Right atrium auricular region (tissue), 2 donors: ENCODE measurements at places on chromosomes 3 and 15.

DNA sequence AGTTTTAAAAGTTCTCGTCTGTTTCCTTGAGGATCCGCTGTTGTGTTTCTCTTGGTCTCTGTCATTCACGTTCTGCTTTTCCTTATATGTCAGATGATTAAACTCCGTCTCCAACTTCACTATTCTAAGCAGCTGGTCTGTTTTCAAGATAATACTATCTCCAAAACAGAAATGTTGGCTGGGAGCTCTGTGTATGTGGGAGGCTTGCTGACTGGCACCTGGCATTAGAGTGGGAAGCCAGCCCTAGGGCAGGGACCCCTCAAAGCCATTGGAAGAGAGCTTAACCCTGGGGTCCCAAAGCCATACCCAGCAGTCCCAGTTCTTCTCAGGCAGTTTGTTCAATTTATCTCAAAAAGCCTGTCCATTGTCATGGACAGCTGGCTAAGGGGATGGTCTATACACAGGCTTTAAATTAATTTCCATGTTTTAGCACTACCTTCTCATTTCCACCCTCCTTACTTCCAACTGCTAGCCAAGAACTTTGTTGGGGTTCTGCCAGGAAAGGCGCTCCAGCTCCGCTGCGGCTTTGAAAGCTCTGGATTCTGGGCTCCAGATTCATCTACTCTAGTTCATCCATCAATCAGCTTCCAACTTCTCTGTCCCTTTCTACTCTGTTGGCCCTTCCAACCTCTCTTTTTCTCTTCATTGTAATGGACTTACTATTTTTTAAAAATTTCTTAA, 9.2 kb downstream of the BTBD1 start:
- no peak overlapping the region for H3K27ac ChIP-seq
- peaks cover 46% of the 10 kb centered on the region for H3K4me1 ChIP-seq
- H3K4me3 ChIP-seq = no peak overlapping the region
- H3K36me3 ChIP-seq = peaks cover 27% of the 10 kb centered on the region
- H3K27me3 ChIP-seq = no peaks in the 10 kb centered on the region

DNA sequence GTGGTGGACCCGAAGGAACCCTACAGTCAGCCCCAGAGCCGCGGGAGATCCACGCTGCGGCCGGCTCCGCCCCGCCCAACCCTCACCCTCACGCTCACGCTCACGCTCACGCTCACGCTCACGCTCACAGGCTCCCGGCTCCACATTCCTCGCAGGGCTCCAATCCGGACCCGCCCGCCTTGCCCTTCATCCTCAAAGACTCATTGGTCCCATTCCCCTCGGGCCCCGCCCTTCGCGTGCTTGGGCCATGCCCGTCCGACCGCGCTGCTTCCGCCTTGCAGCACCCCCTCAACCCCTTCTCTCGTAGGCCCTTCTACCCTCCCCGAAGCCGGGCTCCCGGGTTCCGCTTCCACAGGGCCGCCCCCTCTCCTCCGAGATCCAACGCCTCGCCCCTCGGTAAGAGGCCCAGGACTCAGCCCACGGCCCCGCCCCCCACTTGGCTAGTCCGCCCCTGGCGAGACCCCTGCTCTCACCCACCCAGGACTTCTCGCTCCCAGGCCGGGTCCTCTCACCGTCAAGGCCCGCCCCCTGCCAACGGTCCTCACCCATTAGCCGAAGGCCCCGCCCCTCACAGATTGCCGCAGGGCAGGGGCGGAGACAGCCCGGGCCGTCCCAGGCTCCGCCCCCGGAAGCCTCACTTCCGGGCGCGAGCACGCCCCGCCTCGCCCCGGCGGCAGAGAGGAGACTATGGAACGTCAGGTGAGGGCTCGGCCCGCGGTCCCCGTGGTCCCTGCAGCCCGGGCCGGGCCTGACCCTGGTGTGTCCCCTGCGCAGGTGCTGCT, at the start of gene APEH:
TSS of gene APEH (plus strand) at position 637 of the 782 bp plus-strand sequence. CDS start at position 688, 51 bp downstream.
- H3K36me3 ChIP-seq = peaks cover 32% of the 10 kb centered on the region
- no peaks in the 10 kb centered on the region for H3K4me1 ChIP-seq
- H3K27ac ChIP-seq = peak within 1 kb of the TSS; percentile 91
- H3K4me3 ChIP-seq = peak within 1 kb of the TSS; percentile 87

- no peaks in the 10 kb centered on the region for H3K36me3 ChIP-seq
- no peaks in the 10 kb centered on the region for H3K4me1 ChIP-seq
- no peaks in the 10 kb centered on the region for H3K27me3 ChIP-seq
- no peak for DNase-seq
Observed at GRCh38 chr15:91192285-91192684, 92.2 kb downstream of the SV2B start.

GRCh38 chr3:124747111-124747981, 17.1 kb downstream of the UMPS start:
- H3K27ac ChIP-seq = no peak overlapping the region
- peaks cover 34% of the 10 kb centered on the region for H3K36me3 ChIP-seq
- H3K4me1 ChIP-seq = no peaks in the 10 kb centered on the region
- no peak overlapping the region for H3K4me3 ChIP-seq

DNA sequence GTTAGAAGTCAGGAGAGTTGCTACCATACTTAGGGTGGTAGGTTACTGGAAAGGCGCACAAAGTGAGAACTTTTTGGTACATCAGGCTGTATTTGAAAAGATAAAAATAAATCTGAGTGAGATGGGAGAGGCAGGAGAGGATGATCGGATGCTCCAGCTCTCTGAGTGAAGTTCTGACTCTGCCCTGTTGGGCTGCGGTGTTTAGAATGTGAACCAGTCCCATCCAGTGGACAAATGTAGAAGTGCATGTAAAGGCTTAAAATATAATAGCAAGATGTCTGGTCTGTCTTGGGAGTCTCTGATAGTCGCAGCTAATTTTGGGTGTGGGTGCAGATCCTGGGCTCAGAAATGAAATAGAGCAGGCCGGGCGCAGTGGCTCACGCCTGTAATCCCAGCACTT, 30.4 kb downstream of the ACKR2 start:
- H3K27me3 ChIP-seq = no peaks in the 10 kb centered on the region
- H3K27ac ChIP-seq = no peak overlapping the region
- no peak overlapping the region for H3K4me3 ChIP-seq
- no peaks in the 10 kb centered on the region for H3K4me1 ChIP-seq

DNA sequence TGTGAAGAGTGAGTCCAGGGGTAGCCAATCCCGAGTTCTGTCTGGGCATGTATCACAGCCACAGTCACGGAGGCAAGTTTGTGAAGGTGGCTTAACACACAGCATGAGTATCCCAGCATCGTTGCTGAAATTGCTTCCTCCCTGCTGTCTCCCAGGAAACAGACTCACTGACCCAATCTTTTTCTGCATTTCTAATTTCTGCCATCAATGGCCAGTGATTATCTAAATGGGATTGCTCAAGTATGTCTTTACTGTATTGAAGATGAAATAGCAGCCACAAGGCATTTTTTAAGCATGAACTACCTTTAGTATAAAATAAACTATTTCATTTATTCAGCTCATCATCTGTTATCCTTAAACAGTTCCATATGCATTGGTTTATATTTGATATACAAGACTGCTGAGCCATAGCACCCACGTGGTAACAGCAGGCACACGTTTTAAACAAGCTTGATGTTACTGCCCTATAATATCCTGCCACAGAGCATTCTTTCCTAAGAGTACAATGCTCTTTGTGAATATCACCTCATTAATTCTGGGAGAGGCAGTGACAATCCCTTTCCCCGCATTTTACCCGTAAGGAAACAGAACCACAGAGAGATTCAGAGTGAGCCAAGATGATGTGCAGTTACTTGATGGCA, 276.6 kb upstream of the THBS1 start:
- no peak overlapping the region for H3K27ac ChIP-seq
- no peak for DNase-seq
- no peaks in the 10 kb centered on the region for H3K4me1 ChIP-seq
- no peaks in the 10 kb centered on the region for H3K36me3 ChIP-seq
- no peaks in the 10 kb centered on the region for H3K27me3 ChIP-seq

DNA sequence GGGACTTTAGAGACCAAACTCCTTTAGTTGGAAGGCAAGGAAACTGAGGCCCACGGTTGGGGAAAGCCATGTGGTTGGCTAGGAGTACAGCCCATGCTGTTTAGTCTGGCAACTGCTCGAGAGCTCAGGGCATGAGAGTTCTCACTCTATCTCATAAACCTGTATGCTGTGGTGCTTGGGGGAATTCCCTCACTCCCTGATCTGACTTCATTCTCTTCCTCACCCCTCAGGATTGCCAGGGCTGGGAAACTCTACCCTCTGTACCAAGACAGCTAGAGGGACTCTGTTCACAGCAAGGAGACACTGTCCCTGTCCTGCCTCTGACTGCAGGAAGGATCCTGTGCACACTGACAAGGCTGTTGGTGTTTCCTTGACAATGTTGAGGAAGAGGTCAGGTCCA, 230.2 kb downstream of the ZNF621 start:
- no peak for DNase-seq
- no peaks in the 10 kb centered on the region for H3K36me3 ChIP-seq
- H3K27ac ChIP-seq = no peak overlapping the region

- peaks cover 19% of the 10 kb centered on the region for H3K4me1 ChIP-seq
- H3K27ac ChIP-seq = no peak overlapping the region
- H3K27me3 ChIP-seq = no peaks in the 10 kb centered on the region
- no peak for DNase-seq
Observed at GRCh38 chr15:65377105-65377975, 462 bp downstream of the IGDCC3 start.

DNA sequence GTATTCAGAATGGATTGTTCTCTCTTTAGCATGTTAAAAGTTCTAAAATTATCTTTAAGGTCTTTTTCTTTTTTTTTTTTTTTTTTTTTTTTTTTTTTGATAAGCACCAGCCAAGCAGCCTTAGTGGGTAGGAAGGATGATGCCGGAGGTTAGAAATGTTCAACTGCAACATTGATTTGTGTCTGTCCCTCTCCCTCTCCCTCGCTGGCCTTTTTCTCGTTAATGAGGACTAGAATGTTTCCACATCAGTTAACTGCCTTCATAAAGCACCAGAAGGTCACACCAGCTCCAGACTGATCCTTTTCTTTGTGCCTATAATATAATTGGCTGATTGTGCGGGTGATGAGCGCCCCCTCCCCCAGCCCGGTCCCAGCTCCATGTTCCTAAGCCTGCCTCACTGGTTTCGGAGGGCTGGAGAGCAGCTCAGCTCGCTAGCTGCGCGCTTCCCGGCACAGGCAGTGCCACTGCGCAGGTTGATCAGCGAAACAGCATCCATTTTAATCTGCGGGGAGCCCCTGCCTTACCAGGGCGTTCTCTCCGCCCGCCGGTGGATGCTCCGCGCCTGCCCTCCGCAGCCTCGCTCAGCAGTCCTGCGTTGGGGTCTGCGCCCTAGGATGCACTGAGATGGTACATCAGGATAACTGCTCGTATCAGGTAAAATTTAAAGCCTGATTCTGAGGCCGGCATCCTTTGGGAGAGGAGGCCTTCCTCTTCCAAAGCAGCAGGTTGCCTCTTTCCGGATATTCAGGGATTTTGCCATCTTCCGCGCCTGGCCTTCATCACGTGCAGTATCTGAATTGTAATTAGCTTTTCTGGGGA, 148.9 kb upstream of the IL12A start:
- peak within 1 kb of the TSS; percentile 62 for H3K27ac ChIP-seq
- H3K36me3 ChIP-seq = no peaks in the 10 kb centered on the region
- peak within 1 kb of the TSS; percentile 21 for H3K4me3 ChIP-seq
- H3K27me3 ChIP-seq = no peaks in the 10 kb centered on the region

GRCh38 chr15:39885099-39885777, 34.8 kb downstream of the GPR176 start:
- no peak overlapping the region for H3K4me3 ChIP-seq
- no peak for DNase-seq
- H3K27ac ChIP-seq = no peak overlapping the region

- H3K4me1 ChIP-seq = peaks cover 20% of the 10 kb centered on the region
- DNase-seq = no peak
- no peak overlapping the region for H3K4me3 ChIP-seq
- no peaks in the 10 kb centered on the region for H3K27me3 ChIP-seq
- H3K27ac ChIP-seq = no peak overlapping the region
Observed at GRCh38 chr3:16846373-16847080, 38.2 kb upstream of the PLCL2 start.

DNA sequence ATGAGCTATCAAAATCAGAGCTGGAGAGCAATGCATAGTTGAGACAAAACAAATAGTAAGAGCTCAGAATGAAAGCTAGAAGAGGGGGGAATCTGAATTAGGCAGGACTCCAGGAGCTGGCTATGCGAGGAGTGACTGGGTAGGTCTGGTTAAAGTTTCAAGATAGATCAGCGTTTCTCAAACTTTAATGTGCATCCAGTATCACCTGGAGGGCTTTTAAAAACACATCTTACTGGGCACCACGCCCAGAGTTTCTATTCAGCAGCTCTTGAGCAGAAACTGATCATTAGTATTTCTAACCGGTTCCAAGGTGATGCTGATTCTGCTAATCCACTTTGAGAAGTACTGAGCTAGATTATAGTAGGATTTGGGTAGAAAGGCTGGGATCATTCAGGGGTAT, 96.2 kb upstream of the ACP3 start:
- no peaks in the 10 kb centered on the region for H3K27me3 ChIP-seq
- no peaks in the 10 kb centered on the region for H3K36me3 ChIP-seq
- no peak overlapping the region for H3K27ac ChIP-seq
- no peaks in the 10 kb centered on the region for H3K4me1 ChIP-seq

DNA sequence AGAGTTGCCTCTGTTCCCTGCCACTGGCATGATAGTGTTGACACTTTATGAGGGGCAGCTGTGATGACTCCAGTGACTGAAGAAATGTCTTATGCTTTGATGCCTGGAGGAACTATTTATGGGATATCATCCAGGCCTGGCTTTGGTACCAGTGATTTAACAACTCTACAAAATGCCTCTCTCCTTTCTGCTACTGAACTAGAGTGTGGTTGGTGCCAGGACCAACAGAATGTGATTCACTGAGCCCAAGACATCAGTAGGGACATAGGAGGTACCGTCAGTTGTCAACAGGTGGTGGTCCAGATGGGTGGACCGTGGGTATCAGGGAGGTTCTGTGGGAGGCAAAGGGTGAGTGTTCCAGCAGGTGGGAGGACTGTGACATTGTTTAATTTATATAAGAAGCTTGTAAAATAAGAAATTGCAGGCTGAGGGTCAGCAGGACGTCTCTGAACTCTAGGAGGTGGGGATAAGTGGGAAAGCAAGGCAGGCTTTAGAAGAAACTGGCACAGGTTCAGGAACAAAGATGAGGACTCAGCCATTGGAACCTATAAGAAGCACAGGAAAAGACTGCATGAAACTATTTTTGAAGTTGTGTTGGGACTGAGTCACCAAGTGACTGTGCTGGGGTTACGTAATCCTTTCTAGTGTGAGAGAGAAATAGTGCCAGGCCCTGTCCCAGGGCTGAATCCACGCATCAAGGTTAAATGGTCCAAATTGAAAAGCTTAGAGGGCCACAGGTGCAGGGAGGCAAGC, 28.5 kb upstream of the SLC7A14 start:
- peak; percentile 65 for DNase-seq
- no peaks in the 10 kb centered on the region for H3K27me3 ChIP-seq
- peak overlapping the region; percentile 80 for H3K27ac ChIP-seq
- no peak overlapping the region for H3K4me3 ChIP-seq

GRCh38 chr15:81942655-81943195, 103.1 kb downstream of the MEX3B start:
- H3K27me3 ChIP-seq = no peaks in the 10 kb centered on the region
- no peaks in the 10 kb centered on the region for H3K36me3 ChIP-seq
- H3K27ac ChIP-seq = no peak overlapping the region
- DNase-seq = no peak
- H3K4me3 ChIP-seq = no peak overlapping the region
